Lung microvascular endothelial cell (primary cell): ENCODE measurements at places on chromosomes 12 and 14.

DNA sequence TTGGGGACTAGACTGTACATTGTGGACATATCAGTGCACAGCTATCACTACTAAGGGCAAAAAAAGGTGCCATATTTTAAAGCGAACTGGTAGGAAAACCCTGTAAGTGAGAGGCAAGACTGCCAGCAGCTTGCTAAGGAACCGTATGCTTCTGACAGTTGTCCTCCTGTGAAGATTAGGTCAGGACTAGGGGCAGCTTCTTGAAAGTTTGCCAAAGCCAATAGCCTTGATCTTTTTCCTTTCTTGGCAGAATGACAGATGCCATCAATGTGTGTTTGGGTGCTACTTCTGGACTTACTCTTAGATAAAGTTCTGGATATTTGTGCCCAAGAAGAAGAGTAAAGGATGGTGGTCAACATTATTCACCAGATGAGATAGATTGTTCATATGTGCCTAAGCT, 7.4 kb downstream of the DAAM1 start:
- no peak for DNase-seq

DNA sequence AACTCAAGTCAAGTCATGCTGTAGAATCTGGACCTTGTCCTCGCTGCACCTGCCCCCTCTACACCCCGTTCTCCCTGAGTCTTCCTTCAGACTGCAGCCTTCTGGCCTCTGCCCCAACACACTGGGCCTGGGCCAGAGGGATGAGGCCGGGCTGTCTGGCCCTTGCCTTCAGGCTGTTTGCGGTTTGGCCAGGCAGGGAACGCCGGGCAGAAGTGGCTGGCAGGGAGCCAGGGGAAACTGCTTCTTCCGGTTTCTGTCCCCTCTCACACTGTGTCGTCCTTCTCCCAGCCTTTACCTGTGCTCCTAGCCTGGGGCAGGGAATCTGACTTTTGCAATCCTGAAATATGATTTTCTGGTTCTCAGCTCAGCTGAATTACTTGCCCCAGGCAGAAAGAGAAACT, 13.5 kb downstream of the DGLUCY start:
- DNase-seq, result no peak

DNA sequence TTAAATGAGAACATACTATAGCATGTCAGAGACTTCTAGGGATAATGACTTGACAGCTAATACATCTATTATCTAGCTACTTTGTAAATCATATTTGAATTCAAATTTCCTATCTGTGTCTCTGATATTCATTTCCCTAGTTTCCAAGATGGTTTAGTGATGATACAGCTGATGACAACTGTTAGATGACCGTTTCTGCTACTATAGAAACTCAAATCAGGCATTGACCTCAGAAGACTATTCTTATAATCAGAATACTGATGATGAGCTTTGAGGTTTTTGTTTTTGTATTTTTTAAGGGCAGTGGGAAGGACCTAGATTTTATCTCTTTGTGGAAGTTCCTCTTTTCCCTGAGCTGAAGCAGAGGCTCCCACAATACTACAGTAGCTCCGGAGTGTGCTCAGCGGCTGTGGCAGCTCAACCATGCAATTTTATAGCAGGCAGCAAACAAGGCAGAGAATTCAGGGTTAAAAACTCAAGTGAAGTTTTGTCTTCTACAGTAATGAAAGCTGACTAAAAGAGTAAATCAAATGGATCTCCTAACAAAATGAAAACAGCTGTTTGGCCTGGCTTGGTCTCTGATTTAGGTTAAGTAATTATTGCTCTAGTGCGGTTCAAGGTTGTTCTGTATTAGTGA, 145.1 kb downstream of the SLC25A21 start:
- no peak for DNase-seq

GRCh38 chr12:110105986-110106385, 18.2 kb upstream of the IFT81 start:
- DNase-seq, result no peak

- peak; percentile 61 for DNase-seq
These were observed 262.6 kb upstream of the BTG1 start for GRCh38 chr12:92408072-92408900.

DNA sequence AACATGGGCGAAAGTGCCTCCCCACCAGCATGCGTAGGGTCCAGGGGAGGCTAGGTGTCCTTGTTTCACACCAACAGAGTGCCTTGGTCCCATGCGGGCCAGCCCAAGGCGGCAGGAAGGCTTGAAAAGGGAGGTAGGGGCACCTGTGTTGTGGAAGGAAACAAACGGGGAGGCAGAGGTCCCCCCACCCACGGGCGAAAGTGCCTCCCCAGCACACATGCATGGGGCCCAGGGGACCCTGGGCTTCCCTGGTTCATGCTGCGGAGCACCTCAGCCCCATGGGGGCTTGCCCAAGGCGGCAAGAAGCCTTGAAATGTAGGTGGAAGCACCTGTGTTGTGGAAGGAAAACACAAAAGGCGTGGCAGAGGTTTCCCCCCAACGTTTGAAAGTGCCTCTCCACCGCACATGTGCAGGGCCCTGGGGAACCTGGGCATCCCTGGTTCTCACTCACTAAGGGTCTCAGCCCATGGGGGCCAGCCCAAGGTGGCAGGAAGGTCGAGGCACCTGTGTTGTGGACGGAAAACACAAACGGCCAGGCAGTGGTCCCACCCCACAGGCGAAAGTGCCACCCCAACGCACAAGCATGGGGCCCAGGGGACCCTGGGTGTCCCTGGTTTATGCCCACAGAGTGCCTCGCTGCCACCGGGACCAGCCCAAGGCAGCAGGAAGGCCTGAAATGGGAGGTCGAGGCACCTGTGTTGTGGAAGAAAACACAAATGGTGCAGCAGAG, 374.7 kb downstream of the ALG10 start:
- DNase-seq, result no peak

DNA sequence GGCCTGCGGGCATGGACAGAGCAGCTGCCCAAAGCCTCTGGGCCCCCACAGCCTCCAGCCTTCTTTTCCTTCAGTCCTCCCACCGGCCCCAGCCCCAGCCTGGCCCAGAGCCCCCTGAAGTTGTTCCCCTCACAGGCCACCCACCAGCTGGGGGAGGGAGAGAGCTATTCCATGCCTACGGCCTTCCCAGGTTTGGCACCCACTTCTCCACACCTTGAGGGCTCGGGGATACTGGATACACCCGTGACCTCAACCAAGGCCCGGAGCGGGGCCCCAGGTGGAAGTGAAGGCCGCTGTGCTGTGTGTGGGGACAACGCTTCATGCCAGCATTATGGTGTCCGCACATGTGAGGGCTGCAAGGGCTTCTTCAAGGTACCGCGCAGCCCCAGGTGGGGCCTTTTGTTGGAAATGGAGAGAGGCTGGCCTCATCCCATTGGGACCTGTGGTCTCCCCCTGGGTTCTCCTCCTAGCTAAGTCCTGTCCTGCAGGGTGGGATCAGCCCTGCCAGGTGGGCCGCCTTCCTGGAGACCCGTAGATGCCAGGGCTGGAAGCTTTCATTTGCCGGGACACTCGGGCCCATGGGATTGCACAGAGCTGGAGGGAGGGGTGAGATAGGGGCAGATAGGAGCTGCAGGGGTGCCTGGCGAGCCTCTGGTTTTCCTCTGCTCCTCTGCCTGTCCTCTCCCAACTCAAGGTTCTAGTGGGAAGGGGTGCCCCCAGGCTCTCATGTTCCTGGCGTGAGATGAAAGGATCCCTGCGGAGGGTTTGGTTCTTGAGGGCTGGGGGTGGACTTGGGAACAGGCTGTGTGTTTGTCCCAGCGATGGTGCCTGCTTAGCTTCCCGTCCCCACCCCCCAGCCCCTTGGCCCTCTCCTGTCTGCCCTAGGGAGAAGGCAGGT, 3.8 kb downstream of the NR4A1 start:
- no peak for DNase-seq

GRCh38 chr14:90567191-90567590, 170.4 kb downstream of the CALM1 start:
- DNase-seq, result no peak
